Stimulated activated naive CD4-positive, alpha-beta T cell treated with Interleukin-2 at 50 U/mL for 16 hours (primary cell): ENCODE measurements at places on chromosomes 13 and 19.
A peak's percentile ranks its signal among the peaks of the same experiment; 100 is the strongest.

GRCh38 chr19:15263361-15263985 is 31.2 kb upstream of the EPHX3 start:
- DNase-seq = no peak

DNA sequence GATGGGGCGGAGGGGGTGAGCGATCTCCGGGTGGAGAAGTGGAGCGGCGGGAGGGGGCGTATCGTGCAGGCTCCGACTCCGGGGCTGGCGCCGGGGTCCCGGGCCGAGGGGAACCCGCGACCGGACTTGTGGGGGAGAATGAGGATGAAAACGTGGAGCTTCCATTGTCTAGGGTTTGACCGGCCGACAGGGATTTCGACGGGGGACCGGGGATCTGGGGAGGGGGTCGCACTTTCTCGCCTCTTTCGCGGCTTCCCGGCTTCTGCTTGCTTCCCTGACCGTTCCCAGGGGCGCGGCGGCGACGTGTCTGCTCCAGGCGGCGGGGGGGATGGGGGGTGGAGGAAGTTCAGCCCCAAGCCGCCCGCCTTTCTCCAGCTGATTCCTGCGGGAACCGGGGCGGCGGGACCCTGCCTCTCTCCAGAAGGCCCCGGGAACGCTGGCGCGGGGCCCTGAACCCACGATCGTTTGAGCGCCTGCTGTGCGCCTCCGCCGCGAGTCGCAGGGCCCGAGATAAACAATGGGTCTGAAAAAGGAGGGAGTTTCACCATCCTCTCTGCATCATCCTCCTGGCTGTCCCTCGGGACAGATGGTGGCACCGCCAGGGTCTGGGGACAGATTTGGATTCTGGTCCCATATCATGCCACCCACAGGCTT is 790 bp downstream of the TPM4 start:
- no peak for DNase-seq

DNA sequence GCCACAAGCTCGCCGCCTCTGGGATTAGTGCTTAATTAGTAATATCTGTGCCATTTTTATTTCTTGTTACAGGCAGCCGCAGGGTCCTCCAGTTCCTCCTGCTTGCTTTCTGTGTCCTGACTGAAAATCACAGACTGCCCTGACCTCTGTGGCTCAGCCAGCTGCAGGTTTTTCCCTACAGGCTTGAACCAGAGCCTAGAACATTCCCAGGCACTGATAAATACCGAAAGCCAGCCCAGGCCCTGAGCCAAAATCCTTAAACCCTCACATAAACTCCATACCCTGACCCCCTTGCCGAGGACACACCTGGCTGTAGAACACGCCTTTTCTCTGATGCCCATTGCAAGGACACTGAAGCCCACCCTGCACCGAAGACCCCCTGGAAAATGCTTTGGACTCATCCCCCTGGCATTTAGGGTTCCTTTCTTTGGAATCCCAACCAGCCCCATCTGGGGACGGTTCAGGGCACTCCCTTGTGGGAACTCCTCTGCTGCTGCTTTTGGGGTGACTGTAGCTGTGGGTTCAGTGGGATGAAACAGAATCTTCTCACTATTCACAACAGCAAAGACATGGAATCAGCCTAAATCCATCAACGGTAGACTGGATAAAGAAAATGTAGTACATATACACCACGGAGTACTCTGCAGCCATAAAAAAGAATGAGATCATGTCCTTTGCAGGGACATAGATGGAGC is 15.5 kb downstream of the DPP9 start:
- no peak for DNase-seq

DNA sequence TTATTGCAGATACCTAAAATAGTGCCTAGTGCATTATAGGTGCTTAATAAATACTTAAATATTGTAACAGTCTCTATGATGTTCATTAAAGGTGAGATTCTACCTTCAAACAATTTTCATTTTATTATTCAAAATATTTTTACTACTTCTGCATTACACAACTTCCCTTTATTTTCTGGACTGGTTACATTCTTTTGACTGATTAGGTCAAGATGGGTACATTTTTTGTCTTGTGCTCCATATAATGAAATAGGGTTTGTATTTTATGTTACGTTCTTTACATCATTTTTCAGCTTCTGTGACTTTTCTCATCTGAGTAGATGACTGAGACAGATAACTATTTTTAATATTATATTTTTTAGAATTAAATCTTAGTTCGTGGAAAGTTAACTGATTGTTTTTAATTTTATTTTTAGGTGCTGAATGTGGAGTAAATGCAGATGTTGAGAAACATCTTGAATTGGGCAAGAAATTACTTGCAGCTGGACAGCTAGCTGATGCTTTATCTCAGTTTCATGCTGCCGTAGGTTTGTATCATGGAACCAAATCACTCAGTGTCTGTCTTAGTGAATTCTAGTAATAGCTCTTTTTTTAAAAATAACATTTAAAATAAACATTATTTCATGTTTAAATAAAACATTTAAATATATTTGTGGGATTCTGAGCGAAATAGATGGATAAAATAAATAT is 32.0 kb downstream of the DNAJC3 start:
- no peak for DNase-seq

GRCh38 chr19:43420954-43421353 is 6.3 kb downstream of the TEX101 start:
- DNase-seq = no peak

DNA sequence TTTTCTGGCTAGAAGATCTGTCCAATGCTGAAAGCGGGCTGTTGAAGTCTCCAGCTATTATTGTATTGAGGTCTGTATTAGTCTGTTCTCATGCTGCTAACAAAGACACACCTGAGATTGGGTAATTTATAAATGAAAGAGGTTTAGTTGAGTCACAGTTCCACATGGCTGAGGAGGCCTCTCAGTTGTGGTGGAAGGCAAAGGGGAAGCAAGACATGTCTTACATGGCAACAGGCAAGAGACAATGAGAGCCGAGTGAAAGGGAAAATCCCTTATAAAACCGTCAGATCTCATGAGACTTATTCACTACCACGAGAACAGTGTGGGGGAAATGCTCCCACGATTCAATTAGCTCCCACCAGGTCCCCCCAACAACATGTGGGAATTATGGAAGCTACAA is 980.4 kb downstream of the SLITRK5 start:
- no peak for DNase-seq

GRCh38 chr19:42095814-42096230 is 19.9 kb downstream of the ZNF574 start:
- no peak for DNase-seq

DNA sequence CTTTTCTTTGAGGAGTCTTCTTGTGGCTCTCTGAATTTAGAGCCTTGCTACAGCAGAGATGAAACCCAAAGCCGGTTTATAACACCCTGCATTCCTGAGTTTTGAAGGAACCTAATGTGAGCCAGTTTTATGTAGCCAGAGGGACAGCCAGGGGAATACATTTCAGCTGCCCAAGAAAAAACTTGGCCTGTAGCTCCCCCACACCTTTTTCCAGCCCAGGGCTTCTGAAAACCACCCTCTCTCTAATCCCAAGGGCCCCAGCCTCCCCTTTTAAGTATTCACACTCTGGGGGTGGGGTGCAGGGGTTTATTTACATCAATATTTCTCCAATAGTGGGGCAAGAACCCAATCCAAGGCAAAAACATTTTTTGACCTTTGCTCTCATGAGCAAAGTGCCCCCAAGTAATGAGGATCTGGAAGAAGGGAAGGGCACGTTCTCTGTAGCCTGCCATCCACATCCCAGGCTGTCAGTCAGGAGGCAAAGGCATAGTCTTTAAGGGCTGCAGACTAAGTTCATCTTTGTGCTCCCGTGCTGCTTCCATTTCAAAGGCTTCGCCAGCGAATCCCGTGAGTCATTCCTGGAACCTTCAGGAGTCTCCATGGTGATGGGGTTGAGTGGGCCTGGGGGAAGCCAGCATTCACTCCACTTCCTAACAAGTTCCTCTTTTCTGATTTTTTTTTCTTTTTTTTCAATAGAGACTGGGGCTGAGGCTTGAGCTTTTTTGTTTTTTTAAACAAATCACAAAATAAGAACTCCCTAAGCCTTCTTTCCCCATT is 33.2 kb upstream of the MEDAG start:
- DNase-seq = no peak

- DNase-seq = peak; percentile 96
These were observed 4.4 kb downstream of the C19orf67 start for GRCh38 chr19:14080887-14081796.

GRCh38 chr13:31697290-31697689 is 42.0 kb upstream of the RXFP2 start:
- DNase-seq = no peak

DNA sequence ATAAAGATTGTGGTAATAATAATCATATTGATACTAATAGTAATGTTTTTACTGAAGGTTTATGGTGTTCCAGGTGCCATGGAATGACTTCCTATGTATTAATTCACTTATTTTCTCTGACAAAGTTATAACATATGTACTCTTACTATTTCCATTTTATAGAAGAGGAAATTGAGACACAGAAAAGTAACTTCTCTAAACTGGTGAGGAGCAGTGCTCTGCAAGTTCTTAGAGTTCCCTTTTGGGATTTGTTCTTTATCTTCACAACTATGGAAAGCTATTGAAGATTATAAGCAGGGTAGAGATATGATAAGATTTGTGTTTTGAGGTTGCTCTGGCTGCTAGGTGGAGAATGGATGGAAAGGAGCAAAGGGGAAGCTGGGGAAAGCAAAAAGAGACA is 83.9 kb upstream of the OLFM4 start:
- no peak for DNase-seq

DNA sequence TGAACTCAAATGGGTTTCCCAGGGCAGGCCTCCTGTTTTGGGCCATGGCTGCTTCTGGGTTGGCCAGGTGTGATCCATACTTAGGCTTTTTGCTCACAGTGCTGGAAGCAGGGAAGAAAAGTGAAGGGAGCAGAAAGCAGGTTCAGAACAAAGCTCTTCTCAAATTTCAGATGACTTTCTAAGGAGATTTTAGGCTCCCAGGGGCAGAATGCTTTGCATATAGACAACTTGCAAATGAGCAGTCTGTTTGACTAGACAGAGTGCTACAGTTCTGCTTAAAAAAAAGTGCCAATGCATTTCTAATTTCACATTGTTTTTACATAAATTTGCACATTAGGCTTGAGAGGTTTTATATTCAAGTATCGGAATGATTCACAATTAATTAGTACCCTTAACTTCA is 2.6 kb upstream of the SLC10A2 start:
- no peak for DNase-seq

DNA sequence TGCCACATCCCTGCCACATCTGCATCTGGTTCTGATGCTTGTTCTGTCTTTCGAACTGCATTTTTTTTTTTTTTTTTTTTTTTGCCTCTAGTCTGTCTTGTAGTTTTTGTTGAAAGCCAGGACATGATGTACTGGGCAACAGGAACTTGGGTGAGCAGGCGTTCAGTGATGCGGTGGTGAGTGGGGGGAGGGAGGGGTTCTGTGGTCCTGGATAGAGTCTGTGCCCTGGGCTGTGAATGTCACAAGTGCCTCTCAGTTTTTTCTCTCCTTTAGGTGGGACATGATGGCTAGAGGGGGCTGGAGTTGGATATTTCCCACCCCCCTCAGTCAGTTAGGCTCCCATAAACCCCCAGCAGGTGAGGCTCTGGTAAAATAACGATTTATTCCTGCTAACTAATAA is 3.5 kb downstream of the CEACAM4 start:
- no peak for DNase-seq

- DNase-seq = no peak
These were observed 7.3 kb upstream of the LMO7 start for GRCh38 chr13:75628801-75629200.

- DNase-seq = no peak
These were observed 27.1 kb downstream of the ATP11A start for GRCh38 chr13:112716841-112717520.

GRCh38 chr19:17245535-17245984 is at the start of gene NR2F6:
Gene NR2F6 (minus strand): TSS chr19:17245919. CDS start chr19:17245220, 699 bp downstream.
- DNase-seq = no peak

DNA sequence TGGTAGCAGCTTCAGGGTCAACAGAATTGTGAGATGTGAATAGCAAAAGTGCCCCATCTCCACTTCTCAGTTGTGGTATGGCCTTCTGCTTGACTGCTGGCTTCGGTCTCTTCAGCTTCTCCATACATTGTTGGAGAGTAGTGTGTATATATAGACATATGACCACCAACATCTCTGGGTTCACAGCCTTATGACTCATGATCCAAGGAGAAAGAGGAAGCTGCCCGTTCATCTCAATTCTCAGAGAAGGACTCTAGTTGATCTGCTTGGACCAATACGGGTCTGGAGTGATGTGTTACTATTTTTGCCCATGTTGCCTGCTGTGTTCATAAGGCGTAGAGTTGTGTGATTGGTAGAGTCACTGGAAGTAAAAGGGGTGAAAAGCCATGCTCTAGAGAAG is 3.6 kb upstream of the COMMD6 start:
- DNase-seq = no peak

GRCh38 chr19:32450217-32450616 is 44.6 kb downstream of the DPY19L3 start:
- DNase-seq = no peak

- DNase-seq = no peak
These were observed 9.9 kb downstream of the FCHO1 start for GRCh38 chr19:17761148-17761547.

- no peak for DNase-seq
These were observed 25.7 kb upstream of the SERP2 start for GRCh38 chr13:44347949-44348348.

- DNase-seq = peak; percentile 52
These were observed 1.2 kb downstream of the KLF12 start for GRCh38 chr13:74132776-74133656.

- no peak for DNase-seq
These were observed 5.4 kb upstream of the NLRP7 start for GRCh38 chr19:54952591-54953344.

GRCh38 chr13:24693862-24694471 is 13.8 kb downstream of the ATP12A start:
- peak; percentile 5 for DNase-seq

- no peak for DNase-seq
These were observed 205.5 kb upstream of the SOX21 start for GRCh38 chr13:94917824-94918223.

DNA sequence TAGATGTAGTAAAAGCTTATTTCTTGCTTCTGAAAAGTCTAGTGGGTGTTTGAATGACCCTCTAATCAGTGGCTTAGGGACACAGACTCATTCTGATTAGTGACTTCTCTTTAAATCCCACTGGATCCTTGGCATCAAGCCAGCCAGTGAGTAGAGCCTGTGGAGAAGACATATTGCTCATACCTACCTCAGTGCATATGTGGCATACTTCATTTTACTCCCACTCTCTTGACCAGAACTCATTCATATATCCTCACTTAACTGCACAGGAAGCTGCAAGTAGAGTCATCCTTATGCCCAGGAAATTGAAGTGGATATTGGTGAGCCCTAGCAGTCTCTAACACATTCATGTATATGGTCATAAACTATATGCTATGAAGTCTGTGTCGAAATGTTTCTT is 148.3 kb downstream of the PDS5B start:
- DNase-seq = no peak

- DNase-seq = no peak
These were observed 69.0 kb downstream of the KDM4B start for GRCh38 chr19:5037936-5038335.
